NCI-H1436 treated with DMSO at 0.1 percent for 48 hours (cell line): ENCODE measurements at places on chromosomes 13 and 19.

DNA sequence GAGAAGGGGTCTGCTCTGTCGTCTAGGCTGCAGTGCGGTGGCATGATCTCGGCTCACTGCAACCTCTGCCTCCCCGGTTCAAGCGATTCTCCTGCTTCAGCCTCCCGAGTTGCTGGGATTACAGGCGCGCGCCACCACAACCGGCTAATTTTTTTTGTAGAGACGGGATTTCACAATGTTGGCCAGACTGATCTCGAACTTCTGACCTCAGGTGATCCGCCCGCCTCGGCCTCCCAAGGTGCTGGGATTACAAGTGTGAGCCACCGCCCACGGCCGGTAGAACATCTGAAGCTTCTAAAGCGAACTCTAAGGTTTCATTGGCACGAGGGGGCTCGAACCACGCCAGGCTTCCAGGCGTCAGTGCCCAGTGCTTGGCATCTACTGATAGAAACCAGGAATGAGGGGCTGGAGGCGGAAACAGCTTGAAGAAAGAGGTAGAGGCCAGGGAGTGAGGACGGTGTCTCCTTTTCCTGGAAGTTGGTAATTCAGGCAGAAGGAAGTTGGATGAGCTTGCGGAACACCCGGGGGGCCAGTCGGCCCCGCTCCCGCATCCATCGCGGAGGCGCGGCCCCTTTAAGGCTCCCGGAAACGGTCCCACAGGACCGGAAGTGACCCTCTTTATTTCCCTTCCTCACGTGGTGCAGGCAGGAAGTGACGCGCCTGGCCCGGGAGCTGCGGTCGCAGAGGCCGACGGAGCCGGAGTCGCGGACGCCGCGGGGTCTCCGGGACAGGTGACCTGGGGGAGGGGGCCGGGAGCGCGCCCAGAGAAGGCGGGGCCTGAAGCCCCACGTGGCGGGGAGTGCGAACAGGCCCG is at the start of gene CCDC9:
Gene CCDC9, plus strand, starts transcription at position 647 of the 814 bp plus-strand sequence. CDS start 1,876 bp downstream, outside the sequence.
- DNase-seq: peak; percentile 88

DNA sequence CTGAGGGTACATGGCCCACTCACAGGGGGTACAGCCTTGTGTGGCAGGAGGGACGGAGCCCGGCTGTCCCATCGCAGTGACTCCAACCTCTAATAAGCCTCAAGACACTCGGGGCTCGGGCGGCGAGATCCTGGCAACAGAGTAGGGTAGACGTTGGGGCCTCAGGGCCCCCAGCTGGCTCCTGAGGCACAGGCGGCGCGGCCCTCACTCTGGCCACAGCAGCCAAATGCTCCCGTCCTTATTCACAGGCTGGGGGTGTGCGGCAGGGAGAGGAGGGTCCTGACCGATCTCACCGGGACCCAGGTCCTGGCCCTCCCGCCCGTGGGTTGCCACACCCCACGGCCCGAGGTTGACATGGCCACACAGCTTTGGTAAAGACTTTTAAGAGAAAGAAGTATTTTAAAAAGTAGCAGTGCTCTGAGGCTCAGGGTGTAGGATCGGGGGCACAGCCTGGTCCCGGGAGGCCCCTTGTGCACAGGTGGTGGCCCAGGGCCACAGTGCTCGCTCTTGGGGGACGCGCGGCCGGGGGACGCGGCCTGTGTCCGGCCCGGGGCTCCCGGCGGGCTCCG is 7.6 kb downstream of the SLC39A3 start:
- no peak for DNase-seq

GRCh38 chr19:42092350-42092749 is 16.4 kb downstream of the ZNF574 start:
- no peak for DNase-seq

DNA sequence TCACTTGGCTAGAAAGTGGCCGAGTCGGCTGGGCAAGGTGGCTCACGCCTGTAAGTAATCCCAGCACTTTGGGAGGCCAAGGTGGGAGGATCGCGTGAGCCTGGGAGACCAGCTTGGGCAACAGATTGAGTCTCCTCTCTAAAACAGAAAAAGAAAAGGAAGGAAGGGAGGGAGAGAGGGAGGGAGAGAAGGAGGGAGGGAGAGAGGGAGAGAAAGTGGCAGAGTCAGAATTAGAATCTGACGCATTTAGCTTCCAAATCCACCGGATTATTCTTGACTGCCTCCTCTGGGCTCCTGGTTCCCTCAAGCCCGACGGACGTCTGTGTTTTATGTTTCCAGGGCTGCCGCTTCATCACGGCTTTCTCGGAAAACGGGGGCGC is 22.5 kb downstream of the LRFN3 start:
- DNase-seq: no peak

- DNase-seq: no peak
These were observed 2.5 kb downstream of the ZNF430 start for GRCh38 chr19:21022996-21023395.

GRCh38 chr13:47170971-47171370 is 274.1 kb upstream of the HTR2A start:
- DNase-seq: no peak

GRCh38 chr13:74895042-74895796 is 586.8 kb downstream of the TBC1D4 start:
- no peak for DNase-seq

DNA sequence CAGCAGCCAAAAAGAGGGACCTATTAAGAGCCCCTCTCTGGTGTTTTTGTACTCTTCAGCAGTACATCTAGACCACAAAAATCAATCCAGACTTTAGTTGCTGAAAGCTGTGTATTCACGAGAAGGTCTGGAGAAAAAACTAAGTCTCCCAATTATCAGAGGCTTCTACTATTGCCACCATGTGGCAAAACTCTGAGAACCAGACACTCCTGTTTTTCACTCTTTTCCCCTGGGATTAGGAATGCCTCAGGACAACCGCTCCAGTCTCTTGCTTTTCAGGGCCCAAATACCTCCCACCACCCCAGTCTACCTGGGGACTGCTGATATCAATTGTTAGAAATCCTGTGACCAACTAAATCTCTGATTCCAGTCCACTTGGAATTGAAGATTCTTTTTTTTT is 30.1 kb upstream of the OBI1 start:
- DNase-seq: no peak

DNA sequence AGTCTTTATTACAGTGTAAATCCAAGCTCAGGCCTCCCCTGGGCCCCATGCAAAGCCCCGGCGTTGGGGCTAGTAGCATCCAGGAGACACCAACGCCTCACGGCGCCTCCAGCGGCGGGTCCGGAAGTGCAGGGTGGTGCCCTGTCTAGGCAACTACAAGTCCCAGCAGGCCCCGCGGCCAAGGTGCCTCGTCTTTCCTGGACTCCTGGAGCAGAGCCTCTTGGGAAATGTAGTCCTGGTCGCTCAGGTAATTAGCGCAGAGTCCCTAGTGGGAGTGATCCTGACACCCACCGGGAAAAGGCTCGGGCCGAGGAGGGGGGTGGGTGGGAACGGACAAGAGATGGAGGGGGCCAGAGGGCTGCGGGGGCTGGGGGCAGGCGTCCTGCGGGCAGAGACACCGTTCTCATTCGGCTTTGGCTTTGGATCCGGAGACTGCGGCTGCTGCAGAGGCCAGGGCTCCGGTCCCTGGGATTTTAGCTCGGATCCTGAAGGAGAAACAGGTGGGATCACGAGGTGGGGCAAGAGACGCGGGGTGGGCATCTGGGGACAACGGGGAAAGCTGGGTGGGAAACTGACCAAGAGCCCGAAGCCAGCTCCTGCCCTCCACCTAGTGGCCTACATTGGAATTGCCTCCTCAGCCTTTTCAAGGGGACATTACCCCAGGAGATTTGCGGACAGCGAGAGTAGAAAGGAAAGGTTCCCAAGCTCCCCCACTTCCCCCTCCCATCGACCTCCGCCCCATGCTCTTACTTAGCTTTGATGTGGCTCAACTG is 11.4 kb downstream of the RTN2 start:
- peak; percentile 79 for DNase-seq

- DNase-seq: no peak
These were observed 8.8 kb upstream of the SULT2B1 start for GRCh38 chr19:48543121-48543710.

- no peak for DNase-seq
These were observed 9.3 kb upstream of the SYT5 start for GRCh38 chr19:55189403-55189835.

DNA sequence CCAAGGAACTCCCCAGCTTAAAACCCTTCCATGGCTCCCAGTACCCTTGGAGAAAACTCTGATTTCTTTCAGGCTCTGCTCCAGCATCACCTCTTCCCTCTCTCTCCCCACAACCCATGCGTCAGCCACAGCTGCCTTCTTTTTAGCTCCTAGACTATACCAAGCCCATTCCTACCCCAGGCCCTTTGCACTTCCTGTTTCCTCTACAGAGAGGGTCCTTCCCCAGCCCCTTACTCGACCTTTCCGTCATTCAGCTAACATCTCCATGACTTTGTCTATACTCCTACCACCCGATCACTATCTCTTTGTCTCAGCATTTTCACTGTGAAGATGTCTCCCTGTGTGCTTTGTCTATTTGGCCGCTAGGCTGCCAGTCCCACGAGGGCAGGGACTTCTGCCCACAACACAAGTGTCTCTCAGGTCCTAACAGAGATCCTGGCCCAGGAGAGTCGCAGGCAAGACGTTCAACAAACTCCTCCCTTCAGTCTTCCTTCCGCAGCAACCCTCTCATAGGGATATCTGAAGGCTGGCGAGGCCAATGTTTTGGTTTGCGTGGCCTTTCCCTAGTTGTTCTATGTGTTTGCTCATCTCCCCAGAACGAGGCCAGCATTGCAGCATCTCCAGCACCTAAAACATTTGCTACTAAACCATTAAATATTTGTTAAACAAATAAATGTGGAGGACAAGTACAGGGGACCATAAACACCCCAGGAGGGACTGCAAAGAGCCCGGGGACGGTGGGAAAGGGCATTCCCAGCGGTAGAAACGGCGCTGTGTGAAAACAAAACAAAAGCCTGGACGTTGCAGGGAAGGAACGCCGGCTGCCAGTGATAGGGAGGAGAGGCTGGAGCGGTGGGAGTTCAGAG is 816 bp downstream of the CCNP start:
- DNase-seq: no peak

GRCh38 chr19:31943191-31943661 is 402.2 kb upstream of the ZNF507 start:
- no peak for DNase-seq

GRCh38 chr13:85186356-85187045 is 612.7 kb downstream of the SLITRK6 start:
- DNase-seq: no peak

- DNase-seq: peak; percentile 100
These were observed 319 bp upstream of the DBP start for GRCh38 chr19:48637449-48637947.

DNA sequence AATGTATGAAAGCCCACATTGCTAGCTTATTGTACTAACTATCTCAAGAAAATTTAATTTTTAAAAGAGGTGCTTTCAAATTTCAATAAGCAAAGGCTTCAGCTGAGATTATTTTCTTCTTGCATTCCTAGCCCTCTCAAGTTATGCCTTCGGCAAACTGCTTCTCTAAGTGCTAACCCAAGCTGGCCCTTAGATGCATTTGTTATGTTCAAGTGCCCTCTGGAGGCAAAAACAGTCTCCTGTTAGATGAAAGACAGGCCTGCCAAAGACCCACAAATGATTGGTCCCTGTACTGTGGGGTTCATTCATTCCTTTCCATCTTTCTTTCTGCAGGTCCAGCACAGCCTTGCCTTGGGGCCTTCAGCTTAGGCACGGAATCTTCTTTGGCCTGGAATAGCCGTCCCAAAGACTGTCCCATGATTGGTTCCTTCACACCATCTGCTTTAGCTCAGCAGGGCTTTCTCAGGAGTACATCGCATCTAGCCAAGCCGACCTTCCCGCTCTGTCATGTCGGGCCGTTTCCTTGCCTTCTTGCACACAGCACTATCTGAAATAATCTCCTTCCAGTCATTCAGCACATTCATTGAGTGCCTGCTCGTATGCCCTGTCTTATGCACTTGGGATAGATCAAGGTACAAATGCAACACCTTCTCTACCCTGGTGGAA is 26.4 kb upstream of the TPTE2 start:
- no peak for DNase-seq

GRCh38 chr19:38229585-38230073 is 5.6 kb upstream of the DPF1 start:
- peak; percentile 77 for DNase-seq

DNA sequence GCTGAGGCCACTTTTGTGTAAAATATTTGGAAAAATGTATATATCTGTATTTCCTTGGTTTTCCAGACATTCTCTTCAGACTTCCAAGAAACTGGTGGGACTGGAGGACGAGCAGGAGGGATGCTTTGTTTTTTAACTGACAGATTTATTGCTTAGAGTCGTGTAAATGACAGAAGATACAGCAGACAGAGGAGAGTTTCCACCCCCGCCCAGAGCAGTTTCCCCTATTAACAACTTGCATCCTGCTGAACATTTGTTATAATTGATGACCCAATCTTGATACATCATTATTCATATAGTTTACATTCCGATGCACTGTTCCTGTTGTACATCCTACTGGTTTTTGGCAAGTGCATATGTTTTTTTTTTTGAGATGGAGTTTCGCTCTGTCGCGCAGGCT is 7.1 kb upstream of the DOCK6 start:
- DNase-seq: no peak

DNA sequence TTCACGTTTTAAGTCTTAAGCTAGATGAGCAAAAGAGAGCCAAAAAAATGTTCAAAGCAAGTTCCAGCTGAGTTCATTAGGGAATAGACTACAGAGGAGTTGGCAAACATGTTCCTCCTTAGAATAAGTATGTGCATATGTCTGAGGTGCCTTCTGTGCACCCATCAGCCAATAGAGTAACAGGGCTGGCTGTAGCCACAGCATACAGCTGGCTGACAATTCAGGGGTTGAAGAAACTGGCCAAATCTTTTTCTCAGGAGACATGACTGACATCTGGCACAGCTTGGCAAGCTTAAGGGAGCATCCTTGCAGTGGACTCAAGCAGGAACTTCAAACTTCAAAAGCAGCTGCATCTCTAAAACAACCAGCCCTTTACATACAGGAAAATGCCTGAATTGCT is 414.8 kb upstream of the PCDH20 start:
- DNase-seq: no peak

GRCh38 chr19:28737021-28737895 is 475.7 kb downstream of the UQCRFS1 start:
- DNase-seq: peak; percentile 2

DNA sequence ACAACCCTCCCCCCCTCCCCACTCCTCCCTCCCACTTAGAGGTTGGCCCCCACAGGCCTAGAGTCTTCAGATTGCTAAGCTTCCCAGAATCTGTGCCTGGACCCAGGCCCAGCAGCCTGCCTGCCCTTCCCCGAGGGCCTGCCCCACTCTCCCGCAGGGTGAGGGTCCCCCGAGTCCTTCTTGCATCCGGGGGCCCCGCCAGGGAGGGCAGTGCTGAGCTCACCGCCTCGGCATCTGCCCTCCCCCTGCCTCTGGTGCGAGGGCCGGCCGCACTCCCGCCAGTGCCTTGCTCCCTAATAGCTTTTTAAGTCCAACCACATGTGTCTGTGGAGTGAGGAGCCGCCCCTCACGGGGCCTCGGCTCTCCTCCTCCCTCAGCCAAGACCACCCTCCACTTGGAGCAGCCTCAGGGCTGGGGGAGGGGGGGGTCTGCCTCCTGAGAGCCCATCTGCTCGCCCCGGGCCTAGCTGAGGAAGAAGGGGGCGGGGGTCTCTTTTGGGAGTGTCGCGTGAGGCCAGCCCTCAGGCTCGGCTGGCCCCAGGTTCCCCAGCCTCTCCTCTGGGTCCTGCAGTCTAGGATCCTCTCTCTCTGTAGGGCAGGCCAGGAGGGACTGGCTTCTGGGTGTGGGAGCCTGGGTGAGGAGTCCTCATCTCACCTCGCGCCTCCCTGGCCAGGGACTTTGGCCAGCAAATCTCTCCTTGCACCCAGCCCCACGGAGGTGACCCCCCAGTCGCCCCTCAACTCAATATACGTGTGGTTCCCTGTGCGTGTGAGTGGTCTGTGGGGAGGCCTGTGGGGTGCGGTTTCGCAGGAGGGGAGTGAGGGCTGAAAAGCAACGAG is 47.2 kb downstream of the LYL1 start:
- DNase-seq: no peak
